Central memory CD8-positive, alpha-beta T cell (primary cell): ENCODE measurements at places on chromosomes 5 and 9.

- no peak for DNase-seq
Measured at GRCh38 chr5:168204165-168204564, 87.3 kb upstream of the WWC1 start.

DNA sequence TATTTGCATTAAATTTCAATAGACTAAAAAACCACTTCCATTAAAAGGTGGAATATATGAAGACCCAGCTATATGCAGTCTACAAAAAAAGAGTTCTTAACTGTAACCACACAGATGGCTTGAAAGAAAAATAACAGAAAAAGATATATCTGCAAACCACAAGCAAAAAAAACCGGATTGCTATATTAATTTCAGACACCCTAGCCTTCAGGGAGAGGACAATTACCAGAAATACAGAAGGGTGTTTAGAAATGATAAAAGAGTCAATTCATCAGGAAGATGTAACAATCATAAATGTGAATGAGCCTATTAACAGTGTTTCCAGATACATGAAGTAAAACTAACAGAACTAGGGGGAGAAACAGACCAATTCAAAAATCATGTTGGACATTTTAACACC is 56.9 kb upstream of the SMIM23 start:
- DNase-seq, result no peak

DNA sequence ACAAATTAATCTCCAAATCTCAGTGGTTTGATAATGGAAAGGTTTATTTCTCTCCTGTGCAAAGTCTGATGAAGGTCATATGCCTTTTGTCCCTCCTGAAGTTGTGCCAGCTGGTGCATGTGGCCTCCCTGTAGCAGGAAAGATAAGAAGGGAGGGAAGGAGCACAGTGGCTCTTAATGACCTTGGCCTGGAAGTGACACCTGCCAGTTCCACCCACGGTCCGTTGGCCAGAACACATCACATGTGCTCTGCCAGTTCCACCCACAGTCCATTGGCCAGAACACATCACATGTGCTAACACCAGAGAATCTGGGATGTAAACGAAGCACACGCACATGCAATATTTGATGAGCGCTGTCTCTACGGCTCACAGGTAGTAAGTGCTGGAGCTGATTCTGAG is 130.9 kb downstream of the DOCK2 start:
- no peak for DNase-seq

- DNase-seq, result no peak
Measured at GRCh38 chr5:74396913-74397622, 243.5 kb downstream of the ENC1 start.

DNA sequence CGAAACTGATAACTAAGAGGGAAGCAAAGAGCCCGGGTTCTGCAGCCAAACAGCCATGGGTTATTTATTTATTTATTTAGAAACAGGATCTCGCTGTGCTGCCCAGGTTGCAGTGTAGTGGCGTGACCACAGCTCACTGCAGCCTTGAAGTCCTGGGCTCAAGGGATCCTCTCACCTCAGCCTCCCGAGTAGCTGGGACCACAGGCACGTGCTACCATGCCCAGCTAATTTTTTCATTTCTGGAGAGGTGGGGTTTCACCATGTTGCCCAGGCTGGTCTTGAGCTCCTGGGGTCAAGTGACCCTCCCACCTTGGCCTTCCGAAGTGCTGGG is 24.1 kb downstream of the NDUFA8 start:
- DNase-seq, result no peak

GRCh38 chr5:146474065-146474464 is 26.9 kb downstream of the TCERG1 start:
- DNase-seq, result no peak

GRCh38 chr9:28053096-28053777 is 480.0 kb upstream of the C9orf72 start:
- no peak for DNase-seq

- no peak for DNase-seq
Measured at GRCh38 chr9:87141124-87141523, 193.8 kb upstream of the GAS1 start.

DNA sequence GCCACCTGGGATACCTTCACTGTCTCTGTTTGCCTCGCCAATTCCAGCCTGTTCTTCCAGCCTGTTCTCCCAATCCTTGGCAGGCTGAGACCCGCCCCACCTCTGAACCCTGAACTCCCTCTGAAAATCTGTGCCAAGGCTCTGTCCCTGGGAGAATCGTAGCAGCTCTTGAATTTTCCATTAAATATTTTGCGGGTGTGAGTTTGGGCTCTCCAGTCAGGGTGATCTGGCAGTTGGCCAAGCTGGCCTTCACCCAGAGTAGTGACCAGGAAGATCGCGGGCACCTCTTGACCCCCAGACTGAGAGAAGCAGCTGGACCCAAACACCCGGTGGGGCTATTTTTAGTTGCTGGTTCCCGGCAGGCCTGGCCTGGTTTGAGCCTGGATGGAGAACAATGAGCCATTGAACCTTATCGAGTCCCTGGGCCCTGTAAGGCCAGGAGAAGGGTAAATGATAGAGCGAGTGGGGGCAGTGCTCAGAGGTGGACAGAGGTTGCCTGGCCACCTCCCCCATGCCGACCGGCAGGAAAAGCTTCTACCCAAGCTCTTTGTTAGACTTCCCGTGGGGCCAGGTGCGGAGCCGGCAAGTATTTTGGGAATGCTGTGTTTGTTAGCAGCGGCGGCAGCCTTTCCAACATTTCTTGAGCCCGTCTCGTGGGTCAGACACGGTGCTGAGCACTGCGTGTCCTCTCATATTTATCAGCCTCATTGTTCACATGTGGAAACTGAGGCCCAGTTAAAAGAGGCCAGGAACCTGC is 146.2 kb downstream of the RGS3 start:
- DNase-seq, result no peak

DNA sequence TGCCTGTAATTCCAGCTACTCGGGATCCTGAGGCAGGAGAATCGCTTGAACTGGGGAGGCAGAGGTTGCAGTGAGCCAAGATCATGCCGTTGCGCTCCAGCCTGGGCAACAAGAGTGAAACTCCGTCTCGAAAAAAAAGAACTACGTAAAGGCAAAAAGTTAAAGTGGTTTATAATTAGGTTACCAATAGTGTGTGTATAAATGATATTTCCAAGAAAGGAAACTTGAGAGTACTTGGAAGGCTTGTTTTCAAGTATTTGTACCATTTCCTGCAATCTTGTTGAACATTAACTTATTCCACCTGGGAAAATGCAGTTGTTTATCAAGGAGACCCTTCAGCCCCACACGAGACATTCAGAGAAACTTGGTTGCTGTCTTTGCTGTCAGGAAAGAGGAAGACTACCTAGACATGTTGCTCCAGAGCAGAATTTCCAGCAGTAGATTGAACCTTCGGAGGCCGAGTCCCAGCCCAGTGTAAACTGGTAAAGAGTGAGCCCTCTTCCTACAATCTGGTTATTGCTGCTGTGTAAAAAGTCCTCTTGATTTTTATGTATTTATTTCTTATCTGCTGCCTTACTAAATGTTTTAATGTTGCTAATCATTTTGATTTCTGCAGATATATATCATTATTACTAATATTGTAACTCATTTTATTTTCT is 30.1 kb downstream of the STXBP1 start:
- DNase-seq, result no peak

- no peak for DNase-seq
Measured at GRCh38 chr5:40481241-40481640, 198.5 kb upstream of the PTGER4 start.
